ENCODE measurements at places on chromosomes 3 and 15.

DNA sequence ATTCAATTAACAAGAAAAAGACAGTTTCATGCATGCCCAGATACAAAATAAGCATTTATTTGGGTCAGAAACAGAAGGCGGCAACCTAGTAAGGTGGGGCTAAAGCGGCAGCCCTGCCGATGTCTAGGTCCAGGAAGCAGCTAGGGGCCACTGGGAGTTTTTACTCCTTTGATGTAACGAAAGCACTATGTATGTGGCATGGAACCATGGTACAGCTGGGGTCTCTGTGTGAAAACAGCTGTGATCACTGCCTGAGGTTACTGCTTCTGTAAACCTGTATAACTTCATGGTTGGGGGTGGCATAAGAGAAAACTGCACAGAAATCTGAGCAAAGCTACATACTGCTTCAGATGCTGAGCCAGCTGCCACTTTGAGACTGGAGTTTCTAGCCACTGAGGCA is 119.5 kb downstream of the ZNF280D start:
- DNase-seq, result no peak

DNA sequence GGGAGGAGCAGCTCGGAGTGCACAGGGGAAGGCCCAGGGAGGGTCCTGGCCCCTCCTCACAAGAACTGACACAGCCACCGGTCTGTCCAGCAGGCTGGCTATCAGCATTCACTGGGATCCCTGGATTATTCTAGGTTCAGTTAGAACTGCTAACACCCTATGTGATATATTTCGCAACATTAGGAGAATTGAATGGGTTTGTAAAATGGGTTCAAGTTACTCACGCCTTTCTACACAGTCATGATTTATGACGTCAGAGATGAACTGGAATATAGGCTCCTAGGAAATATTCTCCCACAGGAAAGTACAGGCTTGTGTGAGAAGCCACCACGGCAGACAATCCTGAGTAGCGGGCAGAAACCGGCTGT is 969 bp upstream of the BSN start:
- peak; percentile 55 for DNase-seq

GRCh38 chr3:8201886-8202285 is 299.7 kb upstream of the LMCD1 start:
- DNase-seq, result peak; percentile 77

DNA sequence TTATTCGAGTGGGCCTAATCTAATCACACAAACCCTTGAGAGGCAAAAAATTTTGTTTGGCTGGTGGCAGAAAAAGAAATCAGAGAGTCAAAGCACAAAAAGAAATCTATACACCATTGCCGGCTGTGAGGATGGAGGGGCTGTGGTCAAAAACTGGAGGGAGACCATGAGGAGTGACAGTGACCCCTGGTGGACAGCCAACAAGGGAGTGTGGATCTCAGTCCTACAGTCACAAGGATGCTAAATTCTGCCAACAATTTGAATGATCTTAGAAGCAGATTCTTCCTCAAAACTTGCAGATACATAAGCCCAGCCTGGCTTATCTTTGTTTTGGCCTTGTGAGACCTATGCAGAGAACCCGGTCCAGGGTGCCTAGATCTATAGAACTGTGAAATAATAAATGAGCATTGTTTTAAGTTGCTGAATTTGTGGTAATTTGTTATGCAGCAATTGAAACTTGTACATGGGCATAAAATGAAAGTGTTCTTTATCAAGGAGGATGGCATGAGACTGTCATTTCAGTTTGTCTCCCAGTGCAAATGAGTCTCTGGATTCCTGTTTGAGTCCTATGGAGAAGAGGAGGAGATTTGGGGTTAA is 103.0 kb upstream of the ARHGEF26 start:
- DNase-seq, result peak; percentile 36

- no peak for DNase-seq
These were observed 1.4 kb upstream of the SNX33 start for GRCh38 chr15:75646112-75646943.

GRCh38 chr3:17634964-17635363 is 107.5 kb downstream of the TBC1D5 start:
- DNase-seq, result no peak

GRCh38 chr3:142645236-142645793 is 49.1 kb downstream of the PLS1 start:
- DNase-seq, result peak; percentile 49

DNA sequence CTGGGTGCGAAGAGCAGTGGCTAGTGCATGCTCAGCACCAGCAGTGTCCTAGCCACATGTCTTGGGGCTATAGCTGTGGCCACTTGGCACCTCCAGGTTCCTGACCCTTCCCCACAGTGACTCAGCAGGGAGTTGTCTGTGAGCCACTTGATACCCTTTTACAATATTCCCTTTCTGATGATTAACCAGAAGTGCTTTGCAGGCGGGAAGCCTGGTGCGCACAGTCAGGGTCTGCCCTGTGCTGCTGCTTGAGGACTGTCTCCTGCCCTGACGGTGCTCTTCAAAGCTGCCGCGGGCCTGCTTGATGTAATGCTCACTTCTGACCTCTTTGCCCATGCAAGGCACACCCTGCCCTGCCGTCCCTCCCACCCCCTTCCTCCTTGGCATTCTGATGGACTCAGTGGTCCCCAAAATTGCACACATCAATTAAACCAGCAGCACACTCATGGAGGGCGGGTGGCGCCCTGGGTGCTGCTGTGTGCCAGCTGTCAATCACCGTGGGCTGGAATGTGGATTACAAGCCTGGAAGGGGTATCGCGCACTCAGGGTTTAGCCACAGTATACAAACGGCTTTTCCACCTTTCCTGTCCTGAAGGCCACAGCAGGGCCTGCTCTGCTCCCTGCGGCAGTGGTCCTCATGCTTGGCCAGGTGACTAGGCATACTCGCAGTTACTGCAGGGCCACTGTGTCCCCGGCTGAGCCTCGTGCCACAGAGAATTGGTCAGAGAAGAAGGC is 40.9 kb upstream of the PCSK6 start:
- DNase-seq, result no peak

DNA sequence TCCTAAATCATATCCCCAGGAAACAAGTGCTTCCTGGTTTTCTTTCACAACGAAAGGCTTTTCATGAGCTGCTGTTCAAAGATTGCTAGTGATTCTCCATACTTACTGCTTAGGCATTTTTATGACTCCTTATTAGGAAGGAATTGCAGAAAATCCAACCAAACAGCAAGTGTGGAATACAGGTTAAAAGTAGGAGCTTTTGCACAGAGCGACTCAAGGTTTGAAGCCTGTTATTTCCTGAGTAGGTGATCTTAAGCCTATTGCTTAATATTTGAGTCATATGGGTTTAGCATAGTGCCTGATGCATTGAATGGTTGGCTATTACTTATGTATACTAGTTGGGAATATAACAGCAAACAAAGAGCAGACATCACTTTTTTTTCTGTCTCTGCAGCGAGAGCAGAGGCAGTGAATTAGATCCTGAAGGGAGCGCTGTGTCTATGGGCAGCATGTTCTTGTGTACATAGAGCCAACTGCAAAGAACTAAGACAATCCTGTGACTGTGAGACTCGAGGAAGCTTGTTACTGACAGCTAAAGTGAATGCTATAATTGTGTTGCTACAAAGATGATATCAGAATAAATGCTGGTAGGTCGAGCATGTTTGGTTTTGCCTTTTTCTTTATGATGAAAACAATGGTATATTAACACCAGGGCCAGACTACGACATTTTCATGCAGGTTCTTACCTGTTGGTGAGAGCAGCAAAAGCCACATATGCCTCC is 6.3 kb downstream of the TM4SF1 start:
- DNase-seq, result peak; percentile 68

DNA sequence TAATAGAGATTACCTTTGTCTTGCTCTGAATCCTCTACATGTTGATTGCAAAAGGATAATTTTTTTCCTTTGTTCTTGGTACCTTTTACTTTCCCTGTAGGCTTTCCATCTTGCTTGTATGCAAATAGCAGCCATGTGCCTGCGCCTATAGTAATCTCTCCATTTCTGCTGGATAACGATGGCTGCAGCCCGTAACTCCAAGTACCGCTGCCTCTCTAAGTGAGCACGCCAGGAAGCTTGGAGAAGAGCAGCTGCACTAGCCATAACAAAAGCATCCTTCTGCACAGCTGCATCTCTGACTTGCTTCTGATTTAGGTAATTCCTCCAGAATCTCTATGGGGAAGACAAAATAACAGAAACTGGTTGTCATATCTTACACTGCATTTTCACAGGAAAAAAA is 89.3 kb downstream of the NR2E3 start:
- DNase-seq, result no peak

DNA sequence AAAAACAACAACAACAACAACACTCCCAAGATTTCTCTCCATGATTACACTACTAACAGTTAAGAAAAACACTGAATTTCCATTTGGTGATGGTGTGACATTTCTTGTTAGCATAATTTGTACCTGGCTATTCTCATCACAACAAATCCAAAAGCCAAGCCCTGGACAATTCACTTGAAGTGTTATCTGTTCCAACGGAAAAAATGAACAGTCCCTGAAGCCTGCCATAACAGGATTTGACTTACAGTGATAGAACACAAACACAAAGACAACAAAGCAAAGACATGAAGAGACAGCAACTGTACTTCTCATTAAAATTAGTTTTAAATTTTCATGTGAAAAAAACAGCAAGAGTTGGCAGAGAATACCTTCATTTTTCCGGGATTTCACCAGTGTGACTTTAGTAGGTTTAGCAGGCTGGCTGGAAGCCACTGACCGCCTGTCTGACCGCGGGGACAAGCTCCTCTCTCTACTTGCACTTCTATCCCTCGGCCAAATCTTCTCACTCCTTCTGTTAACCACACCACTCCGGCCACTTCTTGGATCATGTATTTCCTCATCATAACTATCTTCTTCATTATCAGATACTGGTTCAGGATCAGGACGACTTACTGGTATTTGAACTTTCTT is 56.3 kb downstream of the TJP1 start:
- DNase-seq, result no peak

DNA sequence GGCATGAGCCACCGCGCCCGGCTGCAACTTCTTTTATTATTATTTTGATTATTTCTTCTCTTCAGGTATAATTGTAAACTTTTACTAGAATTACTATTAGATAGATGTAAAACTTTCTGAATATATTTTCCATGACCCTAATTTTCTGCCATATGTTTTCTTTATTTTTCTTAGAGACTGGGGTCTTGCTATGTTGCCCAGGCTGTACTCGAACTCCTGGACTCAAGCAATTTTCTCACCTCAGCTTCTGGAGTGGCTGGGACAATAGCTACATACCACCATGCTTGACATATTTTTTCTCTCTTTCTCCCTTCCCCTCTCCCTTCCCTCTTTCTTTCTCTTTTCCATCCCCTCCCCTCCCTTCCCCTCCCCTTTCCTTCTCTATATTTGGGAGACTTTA is 29.6 kb upstream of the CHST2 start:
- DNase-seq, result no peak

GRCh38 chr3:106103383-106103782 is 234.6 kb upstream of the CBLB start:
- no peak for DNase-seq
